ENCODE measurements at places on chromosomes 6 and 20.

DNA sequence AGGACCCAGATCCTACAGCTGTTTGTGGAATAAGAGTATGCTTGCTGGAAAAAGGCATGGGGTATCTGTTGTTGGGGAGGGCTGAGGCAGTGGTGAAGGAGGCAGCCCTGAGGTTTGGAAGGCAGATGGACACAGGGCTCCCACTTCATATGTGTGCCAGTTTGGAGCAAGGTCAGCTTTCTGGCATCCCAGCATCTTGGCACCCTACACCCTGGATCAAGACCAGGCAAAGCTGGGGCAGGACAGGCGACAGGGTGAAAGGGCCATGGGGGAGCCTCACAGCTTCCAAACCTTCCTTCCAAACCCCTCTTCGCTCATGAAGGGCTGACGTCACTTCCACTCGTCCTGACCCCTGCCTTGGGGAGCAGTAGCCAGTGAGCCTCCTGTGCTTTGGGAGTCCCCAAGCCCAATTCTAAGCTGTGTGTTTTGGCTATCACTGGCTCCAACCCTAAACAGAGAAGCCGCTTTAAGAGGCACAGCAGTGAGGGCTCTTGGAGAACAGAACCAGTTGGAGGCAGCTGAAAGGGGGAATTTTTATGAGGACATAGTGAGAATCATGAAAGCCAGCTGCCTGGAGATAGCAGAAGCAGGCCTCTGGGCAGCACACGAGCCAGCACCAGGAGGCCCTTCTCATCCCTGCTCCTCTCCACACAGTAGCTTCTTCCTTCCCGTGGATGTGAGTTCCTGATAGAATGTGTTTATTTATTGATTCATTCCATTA lies 448.6 kb upstream of the CDH4 start:
- DNase-seq, result no peak

DNA sequence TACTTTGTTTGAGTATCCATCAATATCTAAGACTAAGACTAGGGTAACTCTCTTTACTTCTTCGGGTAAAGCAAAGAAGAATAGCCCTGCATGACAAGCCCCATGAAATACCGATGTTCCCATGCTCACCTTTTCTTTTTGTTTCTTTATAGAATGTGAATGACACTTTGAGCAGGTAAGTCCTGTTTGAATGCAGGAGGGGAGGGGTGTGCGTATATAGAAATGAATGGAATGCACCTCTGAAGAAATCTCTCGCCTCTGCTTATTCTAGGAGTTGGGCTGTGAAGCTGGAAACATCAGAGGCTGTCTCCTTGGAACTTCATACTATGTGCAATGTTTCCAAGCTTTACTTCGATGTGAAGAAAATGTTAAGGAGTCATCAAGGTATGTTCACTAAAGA lies 10.3 kb downstream of the TRIM38 start:
- no peak for DNase-seq

DNA sequence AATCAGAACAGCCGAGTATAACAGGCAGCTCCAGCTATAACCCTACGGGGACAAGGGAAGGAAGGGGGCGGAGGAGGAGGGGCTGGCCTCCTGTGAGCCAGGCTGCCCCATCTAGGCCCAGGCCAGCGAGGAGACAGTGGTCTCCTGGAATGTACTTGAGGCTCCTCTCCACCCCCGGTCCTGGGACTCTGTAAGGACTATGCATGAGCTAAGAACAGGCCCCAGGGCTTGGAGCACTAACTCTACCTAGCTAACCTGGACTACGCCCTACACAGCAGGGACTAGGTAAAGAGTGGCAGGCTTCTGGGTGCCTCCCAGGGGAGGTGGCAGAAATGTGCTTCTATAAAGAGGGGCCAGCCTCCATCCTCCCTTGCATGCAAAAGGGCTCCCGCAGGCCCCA lies 8.9 kb downstream of the KCNK15 start:
- DNase-seq, result no peak

- DNase-seq, result no peak
Observed at GRCh38 chr6:69918813-69919475, 52.6 kb downstream of the COL19A1 start.

GRCh38 chr6:121584586-121585369 lies 149.3 kb downstream of the GJA1 start:
- DNase-seq, result no peak

- DNase-seq, result no peak
Observed at GRCh38 chr6:27049863-27050781, 197.4 kb upstream of the PRSS16 start.

- no peak for DNase-seq
Observed at GRCh38 chr6:35120746-35121145, 20.4 kb downstream of the TCP11 start.

DNA sequence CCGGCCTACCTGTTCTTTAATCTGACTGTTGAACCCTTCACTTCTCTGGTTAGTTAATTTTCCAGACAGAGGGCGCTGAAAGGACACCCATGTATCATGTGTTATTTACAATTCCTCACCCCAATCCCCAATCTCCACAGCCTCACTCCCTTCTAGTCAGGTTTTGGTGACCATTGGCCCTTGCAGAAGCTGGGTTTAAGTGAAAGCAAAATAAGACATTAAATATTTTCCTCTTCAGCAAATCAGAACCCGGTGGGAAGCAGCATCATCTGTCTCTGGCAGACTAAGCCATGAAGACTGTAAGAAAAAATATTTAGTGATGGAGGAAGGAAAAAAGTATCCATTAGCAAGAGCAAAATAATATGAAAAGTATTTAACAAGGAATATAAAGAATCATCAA lies 9.4 kb upstream of the HLA-DQA1 start:
- no peak for DNase-seq

GRCh38 chr6:125533710-125534397 lies 215.6 kb upstream of the HEY2 start:
- DNase-seq, result peak; percentile 2

- no peak for DNase-seq
Observed at GRCh38 chr6:165777680-165778079, 114.6 kb upstream of the PDE10A start.

GRCh38 chr6:16419636-16420336 lies 181.4 kb downstream of the GMPR start:
- peak; percentile 97 for DNase-seq

DNA sequence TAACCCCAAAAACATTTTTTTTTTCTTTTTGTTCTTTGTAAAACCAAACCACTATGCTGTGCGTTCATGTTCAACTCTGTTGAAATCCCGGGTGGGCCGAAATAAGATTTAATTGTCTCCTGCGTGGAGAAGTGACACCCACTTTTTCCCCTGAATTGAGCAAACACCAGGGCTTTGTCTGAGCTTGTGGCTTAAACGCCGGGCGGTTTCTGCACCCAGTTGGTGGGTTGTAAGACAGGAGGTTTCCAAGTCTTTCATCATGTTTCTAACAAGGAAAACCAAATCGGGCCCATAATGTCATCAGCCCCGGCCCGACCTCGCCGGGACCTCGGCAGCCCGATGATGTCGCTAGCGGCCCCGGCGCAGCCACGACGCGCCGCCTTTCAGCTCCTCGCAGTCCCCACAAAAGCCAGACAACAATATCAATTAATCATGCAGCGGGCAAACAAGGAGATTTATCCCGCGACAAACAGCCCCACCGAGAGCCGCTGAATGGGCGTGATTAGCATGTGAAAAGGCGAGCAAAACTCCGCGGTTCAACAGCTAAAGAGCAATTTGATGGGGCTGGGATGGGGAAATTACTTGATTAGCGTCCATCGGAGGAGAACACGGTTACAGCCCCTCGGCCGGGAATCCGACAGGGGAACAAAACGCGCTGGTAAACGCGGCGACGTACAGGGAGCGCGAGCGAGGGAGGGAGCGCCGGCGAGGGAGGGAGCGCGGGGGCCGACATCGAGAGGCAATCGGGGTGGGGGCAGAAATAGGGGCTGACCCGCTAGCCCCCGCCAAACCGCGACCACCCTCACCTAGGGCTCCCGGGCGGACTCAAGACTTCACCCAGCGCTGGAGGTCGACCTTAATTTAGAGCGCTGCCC lies 5.3 kb downstream of the LINC00237 start:
- peak; percentile 54 for DNase-seq
